Brain pericyte (primary cell): ENCODE measurements at places on chromosomes 11 and 22.

DNA sequence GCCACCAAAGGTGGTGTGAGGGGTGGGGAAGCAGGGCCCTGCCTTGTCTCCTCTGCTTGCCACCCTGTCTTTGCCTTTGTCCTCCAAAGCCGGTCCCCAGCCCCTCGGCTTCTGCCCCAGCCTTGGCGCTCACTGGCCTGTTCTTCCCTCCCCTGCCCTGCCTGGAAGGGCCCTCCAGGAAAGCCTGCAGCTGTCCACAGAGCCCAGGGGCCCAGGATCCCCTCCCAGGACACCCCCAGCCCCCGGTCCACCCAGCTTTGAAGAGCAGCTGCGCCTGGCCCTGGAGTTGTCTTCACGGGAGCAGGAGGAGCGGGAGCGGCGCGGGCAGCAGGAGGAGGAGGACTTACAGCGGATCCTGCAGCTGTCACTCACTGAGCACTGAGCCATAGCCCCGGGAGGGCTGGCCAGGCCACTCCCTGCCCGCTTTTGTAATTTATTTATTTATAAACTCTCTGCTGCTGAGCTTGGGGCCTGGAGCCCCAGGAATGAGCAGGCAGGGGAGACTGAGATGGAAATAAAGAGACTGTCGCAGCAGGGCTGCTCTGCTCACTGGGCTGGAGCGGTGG is 1.3 kb upstream of the SSH3 start:
- peak; percentile 59 for DNase-seq

GRCh38 chr22:43060183-43060582 is 29.0 kb downstream of the TTLL1 start:
- no peak for DNase-seq

- DNase-seq, result no peak
Measured at GRCh38 chr11:87259736-87260135, 222.0 kb downstream of the TMEM135 start.

DNA sequence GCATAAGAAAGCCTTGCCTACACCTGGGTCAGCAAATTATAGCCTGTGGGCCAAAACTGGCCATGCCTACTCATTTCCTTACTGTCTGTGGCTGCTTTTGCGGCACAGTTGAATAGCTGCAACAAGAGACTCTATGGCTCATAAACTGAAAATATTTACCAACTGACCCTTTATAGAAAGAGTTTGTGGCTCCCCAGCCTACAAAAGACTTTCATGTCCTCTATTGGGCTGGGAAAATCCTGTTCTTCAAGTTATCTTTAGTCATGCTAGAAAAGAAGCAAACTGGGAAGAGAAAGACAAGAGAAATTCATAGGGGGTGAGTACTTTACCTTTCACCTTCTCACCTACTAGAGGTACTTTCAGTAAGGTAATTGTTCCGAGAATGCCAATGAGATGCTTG is 175.1 kb downstream of the SWAP70 start:
- no peak for DNase-seq

DNA sequence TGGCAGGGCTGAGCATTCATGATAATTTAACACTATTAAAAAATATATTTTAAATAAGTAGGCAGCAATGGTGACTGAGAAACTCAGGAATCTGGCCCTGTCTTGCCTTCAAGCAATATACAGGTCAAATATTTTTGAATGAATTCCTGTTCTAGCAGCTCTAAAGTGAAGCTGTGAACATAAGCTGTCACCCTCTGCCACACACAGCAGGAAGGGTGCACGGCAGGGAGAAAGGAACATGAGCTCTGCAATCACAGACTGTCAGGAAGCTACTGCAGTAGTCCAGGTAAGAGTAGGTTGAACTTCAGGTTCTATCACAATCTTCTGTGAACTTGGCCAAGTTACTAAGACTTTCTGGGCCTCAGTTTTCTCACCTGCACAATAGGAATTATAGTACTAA is 114.8 kb downstream of the SERGEF start:
- no peak for DNase-seq

DNA sequence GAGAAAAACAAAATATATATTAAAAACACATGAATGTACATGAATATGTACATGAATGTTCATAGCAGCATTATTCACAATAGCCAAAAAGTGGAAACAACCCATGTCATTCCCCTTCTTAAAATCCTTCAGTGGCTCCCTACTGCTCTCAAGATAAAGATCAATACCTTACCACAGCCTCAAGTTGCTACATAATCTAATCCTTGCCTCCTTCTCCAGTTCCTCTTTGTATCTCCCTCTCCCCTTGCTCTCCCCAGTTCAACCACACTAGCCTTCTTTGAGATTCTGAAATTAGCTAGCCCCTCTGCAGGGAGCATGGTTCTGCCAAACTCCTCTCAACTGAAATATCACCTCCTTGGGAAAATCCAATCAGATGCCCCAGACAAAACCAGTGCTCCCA is 28.1 kb downstream of the MTMR2 start:
- no peak for DNase-seq

DNA sequence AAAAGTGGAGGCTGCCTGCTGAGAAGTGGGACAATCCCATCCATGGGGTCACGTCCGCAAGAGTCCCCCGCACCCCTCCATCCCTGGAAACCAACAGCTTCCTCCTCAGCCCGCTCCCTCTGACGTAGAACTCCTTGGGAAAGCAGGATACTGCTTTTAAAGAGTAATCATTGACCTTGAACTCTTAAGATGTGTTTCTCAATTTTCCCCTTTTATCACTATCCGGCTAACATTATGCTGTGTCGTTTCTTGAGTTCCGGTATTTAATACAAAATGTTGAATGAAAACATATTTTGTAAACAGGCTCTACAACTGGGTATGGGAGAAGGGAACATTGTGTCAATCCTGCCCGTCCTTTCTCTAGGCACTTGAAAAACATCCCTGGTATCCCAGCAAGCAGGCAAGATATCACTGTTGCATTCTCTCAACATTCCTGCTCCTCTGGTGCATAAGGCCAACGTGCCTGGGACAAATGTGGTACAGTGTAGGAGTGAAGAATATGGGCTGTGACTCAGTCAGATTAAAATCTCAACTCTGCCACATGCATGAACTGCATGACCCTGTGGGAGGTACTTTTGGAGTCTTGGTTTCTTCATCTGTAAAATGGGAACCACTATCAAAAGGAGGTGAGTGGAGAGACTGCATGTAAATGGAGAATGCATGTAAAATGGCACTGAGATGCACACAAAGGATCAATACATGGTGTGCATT is 52.8 kb downstream of the WT1 start:
- DNase-seq, result no peak

DNA sequence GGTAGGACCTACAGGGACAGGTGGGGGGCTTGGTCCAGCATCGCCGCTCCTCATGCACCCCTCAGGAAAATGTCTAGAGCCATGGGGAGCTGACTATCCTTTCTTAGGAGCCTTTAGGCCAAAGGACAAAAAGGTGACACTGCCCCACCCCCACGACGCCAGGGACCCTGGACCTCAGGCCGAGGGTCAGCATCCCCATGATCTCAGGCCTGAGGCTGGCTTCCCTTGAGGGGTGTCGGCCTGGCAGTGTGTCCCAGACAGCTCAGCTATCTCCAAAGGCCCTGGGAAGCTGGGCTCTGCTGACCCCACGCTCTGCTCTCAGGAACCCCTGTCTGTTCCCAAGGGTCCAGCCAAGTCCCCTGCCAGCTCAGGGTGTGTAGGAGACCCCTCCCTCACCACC is 16.3 kb downstream of the MRGPRG start:
- no peak for DNase-seq

DNA sequence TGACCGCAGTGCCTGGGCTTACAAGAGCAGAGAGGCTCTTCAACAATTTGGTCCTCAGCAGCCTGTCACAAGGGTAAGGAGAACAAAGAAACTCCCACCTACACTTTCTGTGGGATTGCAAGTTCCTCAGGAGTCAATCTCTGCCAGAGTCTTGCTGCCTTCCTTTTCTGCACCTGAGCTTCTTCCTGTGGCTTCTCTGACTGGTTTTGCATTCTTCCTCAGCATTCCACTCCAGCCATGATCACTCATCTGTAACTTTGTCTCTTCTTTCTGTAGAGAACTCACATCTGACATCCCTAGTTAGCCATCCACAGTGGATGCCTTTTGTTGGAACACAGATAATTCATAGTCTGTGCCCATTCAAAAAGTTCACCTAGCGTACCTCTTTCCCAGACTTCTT is 14.2 kb upstream of the OR6A2 start:
- DNase-seq, result no peak
